ENCODE measurements at places on chromosomes 12 and 14. TPM values are rescaled to one million over a fixed set of nuclear protein-coding genes. Genes with fewer than 3 reads are reported as not detected.

KRT78 gene
- not detected for total RNA-seq

DPY19L2 gene
- 34.4 TPM for total RNA-seq

DAO gene
- total RNA-seq: not detected

HOXC12 gene
- total RNA-seq: not detected

REP15 gene
- total RNA-seq: 0.29 TPM

NPFF gene
- not detected for total RNA-seq

MAP1LC3B2 gene
- 1.8 TPM for total RNA-seq

STAT6 gene
- total RNA-seq: 62.5 TPM

ASCL1 gene
- total RNA-seq: not detected

SYNDIG1L gene
- not detected for total RNA-seq

RNASE3 gene
- total RNA-seq: not detected

AQP6 gene
- total RNA-seq: 0.35 TPM

PLBD2 gene
- total RNA-seq: 20.7 TPM

All from uterus (tissue), 4 donors.